ENCODE measurements at places on chromosomes 1 and 21. TPM values are rescaled to one million over a fixed set of nuclear protein-coding genes. Genes with fewer than 3 reads are reported as not detected.

The ECM1 gene
- 1.0 TPM for total RNA-seq

The PTPRU gene
- 34.3 TPM for total RNA-seq

DNA sequence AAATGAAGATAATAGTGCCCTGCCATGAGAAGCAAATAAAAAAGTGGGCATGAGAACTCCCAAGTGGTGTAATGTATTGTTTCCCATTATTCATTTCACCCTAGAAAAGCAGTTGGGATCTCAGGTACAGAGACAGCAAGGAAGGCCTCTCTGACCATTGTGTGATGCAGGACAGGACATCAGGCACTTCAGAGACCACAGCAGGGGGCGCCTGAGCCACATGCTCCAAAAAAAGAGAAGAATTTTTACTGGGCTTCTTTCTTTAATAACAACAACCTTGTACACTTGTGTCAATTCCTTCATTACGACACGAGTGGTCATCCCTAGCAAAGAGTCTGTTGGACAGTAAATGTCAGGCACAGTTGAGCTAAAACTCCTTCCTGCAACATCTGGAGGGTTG is 533.3 kb downstream of the OMA1 start:
- H3K27ac ChIP-seq: no peak overlapping the region
- no peaks in the 10 kb centered on the region for H3K27me3 ChIP-seq
- H3K4me1 ChIP-seq: no peaks in the 10 kb centered on the region
- no peak for DNase-seq
- no peaks in the 10 kb centered on the region for H3K36me3 ChIP-seq

- H3K27ac ChIP-seq: no peak overlapping the region
- H3K27me3 ChIP-seq: no peaks in the 10 kb centered on the region
- no peaks in the 10 kb centered on the region for H3K36me3 ChIP-seq
- H3K4me3 ChIP-seq: peak overlapping the region; percentile 78
Measured at GRCh38 chr1:3858231-3858981, 1.1 kb downstream of the DFFB start.

DNA sequence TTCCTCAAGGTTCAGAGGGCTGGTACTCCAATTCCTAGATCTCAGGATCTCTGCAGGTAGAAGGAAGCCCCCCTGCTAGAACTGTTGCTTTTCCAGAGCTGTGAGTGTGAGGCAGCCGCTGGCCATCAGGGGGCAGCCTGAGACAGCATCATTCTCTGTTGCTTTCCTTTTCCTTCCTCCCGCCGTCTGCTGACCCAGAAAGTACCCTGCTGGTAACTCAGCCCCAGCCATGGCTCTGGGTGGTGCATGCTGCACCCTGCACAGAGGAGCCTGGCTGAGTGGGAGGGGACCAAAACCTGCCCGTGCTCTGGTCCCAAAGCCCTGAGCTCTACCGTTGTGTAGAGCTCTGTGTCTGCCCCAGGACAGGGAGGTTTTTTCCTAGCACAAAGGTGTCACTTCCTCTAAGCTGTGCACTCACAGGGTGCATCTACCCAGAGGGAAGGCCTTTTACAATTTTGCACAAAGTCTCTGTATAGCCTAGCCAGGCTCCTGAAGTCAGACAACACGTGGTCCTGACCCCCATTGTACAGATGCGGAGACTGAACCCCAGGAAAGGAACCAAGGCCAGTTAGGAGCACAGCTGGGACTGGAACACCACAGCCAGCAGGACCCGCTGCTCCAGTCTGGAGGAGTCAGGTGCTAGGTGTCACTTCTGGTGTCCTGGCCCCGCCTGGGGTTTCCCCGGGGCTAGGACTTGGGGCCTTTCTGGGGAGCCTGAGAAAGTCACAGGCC is 5.6 kb upstream of the FAM131C start:
- H3K4me3 ChIP-seq: no peak overlapping the region
- H3K27me3 ChIP-seq: no peaks in the 10 kb centered on the region
- H3K36me3 ChIP-seq: no peaks in the 10 kb centered on the region
- peaks cover 2% of the 10 kb centered on the region for H3K4me1 ChIP-seq

DNA sequence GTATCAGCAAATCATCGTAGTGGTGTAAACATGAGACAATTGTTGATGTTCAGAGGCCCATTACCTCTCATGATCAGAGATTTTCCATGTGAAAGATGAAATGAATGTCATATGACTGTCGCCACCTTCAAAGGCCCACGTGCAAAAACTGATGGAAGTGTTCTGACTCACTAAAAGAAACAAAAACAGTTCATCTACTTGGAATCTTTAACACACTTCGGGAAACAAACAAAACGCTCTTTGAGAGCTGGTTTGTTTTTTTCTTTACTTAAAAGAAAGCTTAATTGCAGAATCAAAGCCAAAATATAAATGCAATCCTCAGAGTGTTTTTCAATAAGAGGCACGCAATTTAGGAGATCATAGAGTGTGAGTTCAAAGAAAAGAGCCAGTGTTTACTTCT is 100.8 kb downstream of the PLPPR4 start:
- DNase-seq: no peak
- H3K36me3 ChIP-seq: no peaks in the 10 kb centered on the region
- H3K4me3 ChIP-seq: no peak overlapping the region
- H3K27me3 ChIP-seq: no peaks in the 10 kb centered on the region

DNA sequence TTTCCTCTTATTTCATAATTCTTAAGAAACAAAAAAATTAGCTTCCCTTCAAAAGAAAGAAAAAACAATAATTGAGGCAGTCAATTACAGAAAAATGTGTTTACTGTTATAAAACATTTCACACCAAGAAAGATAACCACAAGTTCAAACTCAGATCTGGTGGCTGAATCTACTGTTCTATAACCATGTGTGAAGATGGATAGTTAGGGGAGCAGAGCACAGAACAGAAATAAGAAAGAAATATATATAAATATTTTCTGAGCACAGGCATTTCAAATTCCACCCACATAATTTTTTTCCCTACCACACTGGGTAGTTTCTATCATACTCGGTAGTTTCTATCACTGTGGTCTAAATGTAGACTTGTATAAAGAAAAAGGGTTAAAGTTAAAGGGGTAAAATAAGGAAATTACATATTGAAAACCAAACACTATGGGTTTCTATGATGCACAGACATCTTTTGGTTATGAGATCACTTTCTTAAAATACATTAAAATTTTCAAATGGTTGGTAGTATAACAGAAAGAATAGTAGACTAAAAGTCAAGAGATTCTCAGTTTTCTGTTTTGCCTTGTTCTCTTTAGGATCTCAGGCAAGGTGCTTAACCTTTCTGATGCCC is 10.8 kb downstream of the LYST start:
- H3K36me3 ChIP-seq: no peaks in the 10 kb centered on the region
- no peaks in the 10 kb centered on the region for H3K27me3 ChIP-seq
- no peak overlapping the region for H3K4me3 ChIP-seq
- no peak overlapping the region for H3K27ac ChIP-seq
- DNase-seq: no peak
- no peaks in the 10 kb centered on the region for H3K4me1 ChIP-seq

DNA sequence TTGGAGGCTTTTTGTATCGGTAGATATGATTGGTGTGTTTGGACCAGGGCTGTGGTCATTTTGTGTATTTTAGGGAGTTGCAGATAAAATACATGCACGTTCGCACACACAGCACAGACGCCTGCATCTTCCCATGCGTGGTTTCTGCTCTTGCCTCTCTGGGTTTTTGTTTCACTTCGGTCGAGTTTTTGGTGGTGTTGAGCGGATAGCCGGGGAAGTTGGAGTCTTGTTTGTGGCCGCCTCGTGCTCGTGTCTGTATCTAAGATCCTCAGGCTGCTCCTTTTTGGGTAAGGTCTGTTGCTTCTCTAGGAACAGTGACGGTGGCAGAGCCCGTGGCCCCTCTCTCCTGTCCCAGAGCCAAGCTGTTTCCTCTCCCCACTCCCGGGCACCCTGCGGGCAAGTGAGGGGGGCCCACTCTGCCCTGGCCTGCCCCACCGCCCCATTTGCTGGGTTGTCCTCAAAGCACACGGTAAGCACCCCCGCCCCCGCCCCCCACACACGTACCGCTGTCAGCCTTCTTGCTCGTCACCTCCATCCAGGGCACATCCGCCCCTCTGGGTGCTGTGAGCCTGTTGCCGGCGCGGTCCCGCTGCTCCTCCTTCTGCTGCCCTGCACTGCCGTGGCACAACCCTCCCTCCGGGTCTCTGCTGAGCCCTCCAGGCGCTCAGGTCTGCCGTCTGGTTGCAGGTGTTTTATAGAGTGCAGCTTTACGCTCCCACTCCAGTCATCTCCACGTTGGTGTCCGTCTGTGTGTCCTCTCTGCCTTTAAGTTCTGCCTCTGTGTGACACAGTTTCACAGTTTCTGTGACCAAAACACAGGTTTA is 51.9 kb downstream of the AGPAT3 start:
- peaks cover 18% of the 10 kb centered on the region for H3K4me1 ChIP-seq
- no peak overlapping the region for H3K4me3 ChIP-seq
- H3K27ac ChIP-seq: no peak overlapping the region
- no peaks in the 10 kb centered on the region for H3K36me3 ChIP-seq

DNA sequence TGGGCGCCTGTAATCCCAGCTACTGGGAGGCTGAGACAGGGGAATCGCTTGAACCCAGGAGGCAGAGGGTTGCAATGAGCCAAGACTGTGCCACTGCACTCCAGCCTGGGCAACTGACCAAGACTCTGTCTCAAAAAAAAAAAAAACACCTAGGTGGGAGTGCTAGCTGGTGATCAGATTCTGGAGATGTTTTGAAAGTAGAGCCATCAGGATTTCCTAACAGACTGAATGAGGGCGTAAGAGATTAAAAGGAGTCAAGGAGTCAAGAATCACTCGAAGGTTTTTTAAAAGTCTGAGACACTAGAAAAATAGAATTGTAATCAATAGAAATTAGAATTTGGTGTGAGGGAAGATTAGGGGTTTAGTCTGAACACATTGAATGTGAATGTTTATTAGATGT is 73.8 kb downstream of the HSF2BP start:
- H3K4me1 ChIP-seq: peaks cover 39% of the 10 kb centered on the region
- H3K27me3 ChIP-seq: no peaks in the 10 kb centered on the region
- H3K4me3 ChIP-seq: no peak overlapping the region
- H3K27ac ChIP-seq: peak overlapping the region; percentile 84

DNA sequence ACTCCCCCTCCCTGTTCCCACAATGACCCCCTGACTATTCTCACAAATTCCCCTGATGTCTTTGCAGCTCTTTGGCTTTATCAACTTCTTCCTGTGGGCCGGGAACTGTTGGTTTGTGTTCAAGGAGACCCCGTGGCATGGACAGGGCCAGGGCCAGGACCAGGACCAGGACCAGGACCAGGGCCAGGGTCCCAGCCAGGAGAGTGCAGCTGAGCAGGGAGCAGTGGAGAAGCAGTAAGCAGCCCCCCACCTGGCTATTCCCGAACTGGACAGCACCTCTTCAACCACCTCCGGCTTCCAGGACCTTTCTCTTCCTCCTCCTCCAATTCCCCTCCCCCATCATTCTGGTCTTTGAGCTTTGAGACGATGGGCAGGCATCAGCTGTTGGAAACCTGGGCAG is 4.4 kb upstream of the ATXN7L2 start:
- H3K36me3 ChIP-seq: no peaks in the 10 kb centered on the region
- H3K27ac ChIP-seq: no peak overlapping the region
- H3K4me3 ChIP-seq: no peak overlapping the region
- peaks cover 6% of the 10 kb centered on the region for H3K4me1 ChIP-seq
- peaks cover 20% of the 10 kb centered on the region for H3K27me3 ChIP-seq
